ENCODE measurements at places on chromosomes 1 and 21.

GRCh38 chr1:211920141-211920572, 89.6 kb upstream of the LPGAT1 start:
- no peak for DNase-seq

DNA sequence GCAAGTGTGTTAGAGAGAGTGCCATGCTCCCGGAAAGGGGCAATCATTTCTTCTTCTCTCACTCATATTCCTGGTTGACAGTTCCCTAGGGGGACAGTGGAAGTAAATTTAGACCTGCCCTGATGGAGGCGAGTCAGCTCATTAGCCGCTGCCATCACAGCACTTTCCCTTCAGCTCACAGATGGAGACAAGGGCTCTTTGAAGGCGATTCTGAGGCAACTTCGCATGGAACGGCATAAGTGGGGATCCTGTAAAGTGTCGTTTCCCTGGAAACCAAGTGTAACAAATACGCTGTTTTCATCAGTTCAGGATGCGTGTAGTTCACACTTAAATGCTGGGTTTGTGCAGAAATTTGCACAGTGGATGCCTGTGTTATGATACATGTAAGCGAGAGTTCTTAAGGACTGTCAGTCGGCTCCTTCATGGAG, 114.5 kb upstream of the TMPRSS15 start:
- DNase-seq: no peak

- DNase-seq: no peak
Measured at GRCh38 chr1:178540646-178541045, 27.7 kb downstream of the TEX35 start.

GRCh38 chr1:84422909-84423308, 24.6 kb downstream of the DNASE2B start:
- DNase-seq: no peak

DNA sequence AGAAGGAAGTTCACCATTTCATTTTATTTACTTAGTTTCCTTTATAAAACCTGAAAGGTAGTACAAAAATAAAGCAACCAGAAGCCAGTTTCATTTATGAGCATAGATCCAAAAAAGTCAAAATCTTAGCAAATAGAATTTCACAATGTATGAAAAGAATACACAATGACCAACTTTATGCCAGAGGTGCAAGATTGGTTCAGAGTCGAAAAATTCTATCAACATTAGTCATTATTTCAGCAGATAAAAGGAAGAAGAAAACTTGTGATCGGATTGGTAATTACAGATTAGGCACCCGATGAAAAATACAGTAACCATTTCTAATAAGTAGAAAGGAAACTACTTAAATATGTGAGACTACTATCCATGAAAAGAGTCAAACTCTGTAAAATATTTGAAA, 89.1 kb downstream of the ITSN1 start:
- DNase-seq: no peak

GRCh38 chr1:28392027-28392652, 22.6 kb downstream of the PHACTR4 start:
- DNase-seq: no peak
